ENCODE measurements at places on chromosomes 2 and 18.
A peak's percentile ranks its signal among the peaks of the same experiment; 100 is the strongest.

DNA sequence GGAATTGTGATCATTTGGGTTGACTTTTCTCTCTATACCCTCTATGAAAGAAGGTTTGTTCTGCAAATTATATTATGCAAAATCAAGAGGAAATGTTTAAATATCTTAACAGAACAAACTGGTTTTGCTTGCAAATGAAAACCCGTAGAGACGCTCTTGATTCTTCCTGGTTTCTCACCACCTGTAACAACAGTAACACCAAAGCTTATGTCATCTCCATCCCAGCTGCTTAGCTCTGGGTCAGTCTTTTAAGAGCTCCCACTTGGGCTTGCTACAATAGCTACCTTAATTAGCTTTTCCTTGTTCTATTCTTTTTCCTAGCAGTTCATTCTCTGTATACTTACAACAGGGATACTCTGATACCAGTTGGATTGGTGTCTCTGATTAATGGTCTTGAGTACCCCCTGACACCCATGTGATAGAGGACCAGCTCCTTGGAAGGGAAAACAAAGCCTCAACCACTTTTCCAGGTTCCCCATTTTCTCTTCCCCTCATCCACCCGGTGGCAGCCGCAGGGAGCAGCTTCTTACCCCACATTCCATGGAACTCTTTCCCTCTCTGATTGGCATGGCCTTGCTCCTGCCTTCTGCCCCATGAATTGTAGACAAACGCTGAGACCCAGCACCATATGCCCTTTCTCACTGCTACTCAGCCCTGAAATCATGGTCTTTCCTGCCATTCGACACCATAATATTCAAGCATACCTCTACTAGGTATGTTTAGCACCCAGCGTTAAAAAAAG, 27.7 kb downstream of the TMEM182 start:
- DNase-seq, result no peak

GRCh38 chr2:168849610-168850009, 40.6 kb downstream of the SPC25 start:
- DNase-seq, result peak; percentile 64

DNA sequence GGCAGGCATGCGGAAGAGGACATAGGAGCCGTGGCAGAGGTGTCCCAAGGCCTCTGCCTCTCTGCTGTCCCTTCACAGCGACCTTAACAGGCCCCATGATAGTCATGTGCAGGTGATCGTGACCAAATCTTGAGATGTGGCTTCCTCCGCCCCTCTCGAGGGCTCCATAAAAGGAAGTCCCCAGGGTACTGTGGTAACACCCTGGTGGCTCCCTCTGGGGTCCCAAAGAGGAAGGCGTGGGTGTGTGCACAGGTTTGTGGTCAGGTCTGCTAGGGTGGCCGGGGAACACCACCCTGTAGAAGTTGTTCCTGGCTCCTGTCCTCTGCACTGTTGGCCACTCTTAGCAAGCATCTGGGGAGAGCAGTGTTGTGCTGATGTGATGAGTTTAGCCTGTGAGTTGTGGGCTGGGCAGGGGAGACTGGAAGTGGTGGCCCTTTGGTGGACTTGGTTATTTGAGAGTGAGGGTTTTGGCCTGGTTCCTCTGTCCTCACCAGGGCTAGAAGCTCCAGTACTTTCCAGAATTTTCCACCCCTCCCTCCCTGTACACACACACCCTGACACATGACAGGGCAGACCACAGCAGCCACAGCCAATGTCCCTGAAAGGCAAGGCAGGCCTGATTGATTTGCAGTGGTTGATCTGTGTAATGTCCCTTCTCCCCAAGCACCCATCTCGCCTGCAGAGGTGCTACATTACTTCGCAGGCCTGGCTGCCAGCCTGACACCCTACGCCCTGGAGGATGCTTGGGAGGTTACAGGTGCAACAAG, 68.9 kb upstream of the BOD1L2 start:
- no peak for DNase-seq

DNA sequence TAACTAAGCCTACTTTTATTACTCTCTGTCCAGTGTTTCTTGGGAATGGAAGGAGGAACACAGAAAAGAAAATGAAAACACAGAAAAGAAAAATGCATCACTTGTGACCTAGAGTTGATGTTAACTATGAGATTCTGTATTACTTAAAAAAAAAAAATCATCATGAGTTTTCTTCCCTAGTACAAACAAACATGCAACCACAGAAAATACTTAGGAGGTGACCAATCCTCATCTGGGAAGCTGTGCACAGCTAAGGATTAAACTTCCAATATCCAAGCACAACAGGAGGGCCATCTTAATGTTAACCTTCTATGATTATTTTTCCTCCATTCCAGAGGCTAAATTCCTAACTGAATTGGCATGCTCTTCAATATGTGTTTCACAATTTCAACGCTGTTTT, 1140.4 kb downstream of the LRP1B start:
- no peak for DNase-seq

DNA sequence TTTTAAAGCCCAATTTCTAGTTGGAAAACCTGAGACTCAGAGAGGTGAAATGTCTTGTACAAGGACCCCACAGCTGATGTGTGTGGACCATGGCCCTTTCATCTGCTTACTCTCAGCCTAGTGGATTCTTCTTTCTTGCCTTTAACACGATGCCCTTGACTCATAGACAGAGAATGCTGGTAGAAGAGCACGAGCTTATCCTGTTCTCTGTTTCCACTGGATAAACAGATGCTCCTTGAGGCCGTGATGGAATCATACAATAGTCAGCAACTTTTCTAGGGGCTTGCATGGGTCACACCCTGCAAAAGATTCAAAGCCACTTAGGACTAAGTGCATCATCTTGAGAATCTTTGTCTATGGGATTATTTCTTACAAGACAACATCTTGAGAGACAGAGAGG, 50.9 kb downstream of the MYCN start:
- DNase-seq, result no peak

DNA sequence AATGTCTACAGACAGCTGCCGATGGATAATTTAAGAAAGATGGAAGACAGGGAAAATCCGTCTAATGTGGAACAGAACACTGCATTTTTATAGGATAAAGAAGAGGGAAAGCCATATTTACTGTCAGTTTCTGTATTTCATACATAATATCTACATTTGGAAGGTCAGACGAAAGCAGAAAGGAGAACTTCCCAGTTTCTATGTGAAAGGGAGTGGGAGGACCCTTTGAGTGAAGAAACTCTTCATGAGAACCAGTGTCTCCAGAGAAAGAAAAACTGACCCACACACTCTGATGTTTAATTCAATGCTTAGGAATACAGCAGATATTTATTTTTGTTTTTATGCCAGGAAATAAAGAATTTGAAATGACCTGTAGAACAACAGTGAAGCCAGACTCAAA, 127.2 kb downstream of the CALCRL start:
- no peak for DNase-seq

DNA sequence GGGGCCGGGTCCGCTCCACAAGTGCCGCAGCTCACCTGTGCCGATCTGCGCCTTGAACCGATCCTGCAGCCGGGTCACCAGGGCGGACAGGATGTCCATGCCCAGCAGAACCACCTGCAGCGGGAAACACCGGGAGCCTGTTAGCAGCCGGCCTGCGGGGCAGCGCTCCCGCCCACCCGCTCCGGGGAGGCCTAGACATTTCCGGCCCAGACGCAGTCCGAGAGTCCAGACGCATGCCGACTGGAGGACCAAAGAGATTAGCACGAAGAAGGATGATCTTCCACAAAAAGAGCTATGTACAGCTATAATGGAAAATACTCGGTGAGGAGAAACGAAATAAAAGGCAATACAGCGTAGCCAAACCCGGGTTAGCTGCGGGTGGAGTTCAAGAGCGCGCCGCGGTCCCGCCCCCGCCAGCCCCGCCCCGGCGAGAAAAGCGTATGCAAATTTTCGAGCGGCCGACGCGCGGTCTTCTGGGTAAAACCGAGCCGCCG, 421 bp upstream of the RNU4ATAC start:
- peak; percentile 72 for DNase-seq

- no peak for DNase-seq
Observed at GRCh38 chr2:147255812-147256211, 589.0 kb upstream of the ACVR2A start.

GRCh38 chr18:51153659-51154371, 43.7 kb downstream of the MEX3C start:
- no peak for DNase-seq

- no peak for DNase-seq
Observed at GRCh38 chr18:58966704-58967103, 102.0 kb downstream of the ZNF532 start.

DNA sequence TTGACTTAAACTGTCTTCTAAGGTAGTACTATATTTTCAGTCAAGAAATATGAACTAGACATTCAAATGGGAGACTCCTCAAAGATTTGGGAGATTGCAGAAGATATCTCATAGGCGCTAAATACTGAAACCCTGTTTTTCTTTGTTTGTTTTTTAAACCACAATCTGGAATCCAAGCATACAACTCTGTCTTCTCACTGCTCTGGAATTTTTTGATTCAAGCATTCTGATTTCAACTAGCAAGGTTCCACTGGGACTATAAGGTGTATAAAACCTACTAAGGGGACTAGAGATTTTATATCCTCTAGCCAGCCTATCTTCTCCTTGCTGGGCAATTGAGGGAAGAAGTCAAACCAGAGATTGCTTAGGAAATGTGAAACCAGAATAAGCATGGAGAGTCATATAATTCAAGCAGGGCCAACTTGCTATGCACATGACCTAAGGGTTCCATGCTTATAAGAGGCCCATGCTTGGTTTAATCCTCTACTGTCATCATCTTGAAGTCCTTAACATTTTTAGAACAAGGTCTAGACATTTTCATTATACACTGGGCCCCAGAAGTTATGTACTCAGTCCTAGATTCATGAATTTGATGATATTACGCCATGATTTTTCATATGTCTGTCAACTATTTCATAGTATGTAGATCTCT, 405.5 kb downstream of the PARD3B start:
- DNase-seq, result no peak

- DNase-seq, result no peak
Observed at GRCh38 chr18:34345738-34346137, 121.0 kb upstream of the NOL4 start.

GRCh38 chr18:26471027-26471426, 77.3 kb downstream of the KCTD1 start:
- DNase-seq, result peak; percentile 38

- DNase-seq, result no peak
Observed at GRCh38 chr2:240143276-240143675, 2.8 kb upstream of the OTOS start.

GRCh38 chr2:183868153-183868552, 730.2 kb upstream of the ZNF804A start:
- DNase-seq, result no peak

DNA sequence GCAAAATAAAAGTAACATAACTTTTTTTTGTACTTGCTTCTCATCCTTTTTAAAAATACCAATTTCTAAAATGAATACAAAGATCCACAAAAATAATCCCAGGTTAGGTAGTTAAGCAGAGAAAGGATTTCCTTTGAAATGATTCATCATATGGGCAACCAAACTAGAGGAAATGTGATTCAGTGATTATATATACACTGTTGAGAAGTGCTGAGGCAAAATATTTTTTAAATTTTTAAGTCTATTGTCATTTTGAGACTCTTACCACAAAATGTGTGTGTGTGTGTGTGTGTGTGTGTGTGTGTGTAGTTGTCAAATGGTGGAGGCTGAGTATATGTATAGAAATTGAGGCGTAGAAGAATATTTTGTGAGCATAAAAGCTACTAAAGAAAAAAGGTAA, 1075.3 kb downstream of the LRP1B start:
- no peak for DNase-seq

- DNase-seq, result no peak
Observed at GRCh38 chr2:15926252-15926651, 14.1 kb upstream of the MYCN start.

GRCh38 chr18:36589857-36590543, 238.8 kb downstream of the TPGS2 start:
- DNase-seq, result no peak

DNA sequence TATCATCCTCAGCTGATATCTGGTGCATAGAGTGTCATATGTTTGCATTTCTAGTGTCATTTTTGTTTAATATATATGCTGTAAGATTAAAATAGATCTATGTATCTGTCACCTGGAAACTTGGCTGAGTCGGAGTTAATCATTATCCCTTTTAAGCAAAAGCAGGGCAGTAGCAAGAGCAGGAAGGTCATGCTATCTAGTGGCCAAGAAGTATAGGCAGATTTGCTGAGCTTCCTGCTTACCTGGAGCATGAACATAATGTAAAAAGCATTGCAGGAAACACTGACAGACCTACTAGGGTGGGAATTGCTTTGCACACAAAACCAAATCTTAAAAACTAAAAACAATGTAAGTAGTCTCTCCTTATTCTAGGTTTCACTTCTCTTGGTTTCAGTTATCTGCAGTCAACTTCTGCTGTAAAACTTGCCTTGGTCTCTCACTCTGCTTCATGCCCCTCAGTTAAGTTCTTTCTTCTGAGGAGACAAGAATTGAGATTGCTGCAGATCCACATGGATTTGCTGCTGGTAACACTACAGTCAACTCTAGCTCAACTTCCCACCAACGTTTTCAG, 295.3 kb downstream of the CDH7 start:
- DNase-seq, result peak; percentile 58

GRCh38 chr2:25651066-25651465, 22.3 kb downstream of the DTNB start:
- DNase-seq, result no peak

GRCh38 chr18:63951302-63951705, 2.2 kb downstream of the HMSD start:
- DNase-seq, result no peak

DNA sequence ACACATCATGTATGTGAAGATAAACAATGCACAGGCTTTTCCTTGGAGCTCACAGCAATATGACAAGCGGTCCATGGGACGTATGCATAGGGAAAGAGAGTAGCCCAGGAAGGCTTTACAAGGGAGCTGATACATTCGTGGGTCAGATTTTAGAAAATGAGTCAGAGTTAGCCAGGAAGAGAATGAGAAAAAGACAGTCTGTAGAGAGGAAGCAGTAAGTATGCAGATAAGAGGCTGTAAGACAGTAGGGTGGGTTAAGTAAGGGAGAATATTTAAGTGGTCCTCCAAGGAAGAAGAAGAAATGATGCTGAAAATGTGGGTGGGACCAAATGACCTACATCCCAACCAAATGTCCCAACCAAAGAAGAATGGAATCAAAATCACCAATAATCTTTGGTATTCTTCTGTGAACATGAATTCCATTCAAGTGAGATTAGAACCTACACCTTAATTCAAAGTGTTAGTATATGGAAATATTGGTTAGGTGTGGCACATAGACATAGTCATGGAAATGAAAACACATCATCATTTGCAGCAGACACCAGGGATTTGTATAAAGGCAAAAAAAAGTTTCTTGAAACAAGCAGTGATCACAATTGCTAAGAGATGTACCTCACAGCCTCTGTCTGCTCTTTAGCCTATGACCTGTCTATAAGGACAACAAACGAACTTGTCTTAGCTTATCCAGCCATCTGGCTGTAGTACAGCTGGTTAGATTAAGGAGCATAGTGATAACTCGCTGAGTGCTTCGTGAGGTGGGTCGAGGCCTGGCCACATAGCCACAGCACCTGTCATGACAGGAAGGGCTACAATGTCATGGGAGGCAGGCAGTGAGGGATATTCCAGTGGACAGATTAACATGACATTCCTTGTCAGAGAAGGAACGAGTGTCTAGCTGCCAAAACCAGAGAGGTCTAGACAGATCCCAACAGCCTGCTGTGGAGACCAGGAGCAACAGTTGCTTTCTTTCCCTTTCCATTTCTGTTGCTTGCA, 133.6 kb downstream of the ALK start:
- DNase-seq, result no peak

All from large intestine (tissue), 12 donors.